GM12878 (cell line): ENCODE measurements at places on chromosomes 13 and 19. TPM values are rescaled to one million over a fixed set of nuclear protein-coding genes. Genes with fewer than 3 reads are reported as not detected.

DNA sequence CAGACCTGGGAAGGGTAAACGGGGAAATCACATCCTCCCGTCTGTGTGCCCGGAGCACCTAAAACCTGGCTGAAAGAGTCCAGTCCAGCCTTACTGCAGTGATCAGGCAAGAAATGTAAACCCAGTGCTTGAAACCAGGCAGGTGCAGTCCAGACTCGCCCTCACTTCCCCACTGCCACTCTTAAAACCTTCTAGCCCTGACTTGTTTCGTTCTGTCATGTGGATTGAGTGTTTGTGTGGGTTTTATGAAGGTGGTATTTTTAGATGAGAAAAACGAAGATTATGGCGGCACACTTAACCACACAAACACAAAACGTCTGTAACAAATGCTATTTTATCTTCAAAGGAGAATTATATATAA is 839 bp upstream of the CKAP2 start:
- H3K36me3 ChIP-seq = no peaks in the 10 kb centered on the region
- peaks cover 4% of the 10 kb centered on the region; the same call in 1 of the 2 replicates for H3K4me1 ChIP-seq
- H3K4me3 ChIP-seq = peak overlapping the region; percentile 86
- H3K27ac ChIP-seq = peak overlapping the region; percentile 91

DNA sequence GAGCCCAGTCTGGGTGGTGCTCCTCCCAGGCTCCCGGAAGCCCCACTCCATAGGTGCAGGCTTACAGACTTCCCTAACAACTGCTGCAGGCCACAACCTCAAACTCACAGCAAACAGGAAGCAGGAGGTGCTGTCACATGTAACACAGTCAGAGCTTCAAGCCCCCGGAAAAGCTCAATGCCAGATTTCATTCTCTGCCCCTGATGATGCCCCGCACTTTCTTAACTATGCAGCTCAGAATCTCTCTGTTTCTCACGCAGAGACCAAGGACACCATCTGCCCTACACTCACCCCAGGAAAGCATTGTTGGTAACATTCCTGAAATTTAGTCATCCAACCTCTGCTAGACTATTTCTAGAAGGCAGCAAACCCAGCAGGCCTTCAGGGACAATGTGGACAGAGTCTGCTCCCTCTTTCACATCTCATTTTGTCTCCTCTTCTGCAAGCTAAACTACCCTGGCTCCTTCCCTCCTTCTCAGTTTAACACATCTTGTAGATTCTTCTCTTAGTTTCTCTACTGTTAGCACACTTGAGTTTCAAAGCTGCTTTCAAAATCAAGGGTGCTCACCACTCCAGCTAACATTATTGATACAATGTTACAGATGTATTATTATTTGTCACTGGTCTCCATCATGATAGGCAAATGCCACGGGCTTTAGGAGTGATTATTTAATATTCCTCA is 162.5 kb downstream of the KCTD12 start:
- no peaks in the 10 kb centered on the region for H3K36me3 ChIP-seq
- no peaks in the 10 kb centered on the region for H3K27me3 ChIP-seq

DNA sequence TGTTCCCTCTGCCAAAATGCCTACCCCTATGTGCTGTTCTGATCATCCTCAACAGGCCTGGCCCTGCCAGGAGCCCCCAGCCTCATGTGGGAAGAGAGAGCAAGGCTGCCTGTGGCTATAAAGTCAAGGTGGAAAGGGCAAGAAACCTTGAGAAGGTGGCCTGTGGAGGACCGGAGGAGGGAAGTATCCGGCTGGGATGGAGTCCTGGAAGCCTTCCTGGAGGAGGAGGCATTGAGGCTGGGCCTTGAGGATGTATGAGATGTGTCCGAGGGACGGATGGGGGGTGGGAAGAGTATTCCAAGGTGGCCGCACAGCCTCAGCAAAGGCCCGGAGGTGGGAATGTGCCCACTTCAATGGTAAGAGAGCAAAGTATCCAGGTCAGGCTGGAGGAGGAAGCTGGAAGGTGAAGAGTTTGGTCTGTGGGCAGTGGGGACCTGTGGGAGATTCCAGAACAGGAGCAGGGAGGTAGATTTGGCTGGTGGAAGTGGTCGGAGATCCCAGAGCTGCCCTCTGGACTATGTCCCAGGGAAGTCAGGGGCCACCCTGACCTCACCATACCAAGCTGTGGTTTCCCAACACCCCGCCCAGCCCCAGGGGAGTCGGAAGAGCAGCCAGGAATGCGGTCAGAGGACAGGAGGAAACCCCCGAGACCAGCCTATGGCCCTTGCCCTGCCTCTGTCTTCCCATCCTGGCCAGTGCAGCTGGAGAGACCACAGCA is 3.0 kb upstream of the PLIN4 start:
- no peaks in the 10 kb centered on the region for H3K4me1 ChIP-seq
- DNase-seq = no peak
- no peaks in the 10 kb centered on the region for H3K36me3 ChIP-seq

Gene CGB3
- not detected in 2 replicates for total RNA-seq

Gene SERP2
- not detected in 2 replicates for total RNA-seq

Gene CYP4F8
- total RNA-seq = not detected in 2 replicates

Gene CYP4F2
- total RNA-seq = 1.1 and 1.6 TPM in 2 replicates

Gene ICAM1
- 69.7 and 71.0 TPM in 2 replicates for total RNA-seq
